Stimulated activated CD8-positive, alpha-beta memory T cell treated with anti-CD3 and anti-CD28 coated beads, Interleukin-15, amount 100 ng/mL, for 1 hour (primary cell): ENCODE measurements at places on chromosomes 1 and 21.

DNA sequence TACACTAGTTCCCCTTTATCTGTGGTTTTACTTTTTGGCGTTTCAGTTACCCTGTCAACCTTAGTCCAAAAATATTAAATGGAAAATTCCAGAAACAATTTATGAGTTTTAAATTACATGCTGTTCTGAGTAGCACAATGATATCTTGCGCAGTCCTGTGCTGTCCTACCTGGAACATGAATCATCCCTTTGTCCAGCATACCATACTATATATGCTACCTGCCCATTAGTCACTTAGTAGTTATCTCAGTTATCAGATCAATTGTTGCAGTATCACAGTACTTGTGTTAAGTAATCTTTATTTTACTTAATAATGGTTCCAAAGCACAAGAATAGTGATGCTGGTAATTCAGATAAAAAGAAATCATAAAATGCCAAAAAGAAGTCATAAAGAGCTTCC lies 52.7 kb downstream of the AGBL4 start:
- no peak for DNase-seq

- DNase-seq: no peak
Measured at GRCh38 chr1:174262349-174263241, 103.3 kb downstream of the RABGAP1L start.

- no peak for DNase-seq
Measured at GRCh38 chr1:245679821-245680780, 525.3 kb downstream of the KIF26B start.

GRCh38 chr1:217134857-217135568 lies 411.8 kb upstream of the ESRRG start:
- DNase-seq: no peak

DNA sequence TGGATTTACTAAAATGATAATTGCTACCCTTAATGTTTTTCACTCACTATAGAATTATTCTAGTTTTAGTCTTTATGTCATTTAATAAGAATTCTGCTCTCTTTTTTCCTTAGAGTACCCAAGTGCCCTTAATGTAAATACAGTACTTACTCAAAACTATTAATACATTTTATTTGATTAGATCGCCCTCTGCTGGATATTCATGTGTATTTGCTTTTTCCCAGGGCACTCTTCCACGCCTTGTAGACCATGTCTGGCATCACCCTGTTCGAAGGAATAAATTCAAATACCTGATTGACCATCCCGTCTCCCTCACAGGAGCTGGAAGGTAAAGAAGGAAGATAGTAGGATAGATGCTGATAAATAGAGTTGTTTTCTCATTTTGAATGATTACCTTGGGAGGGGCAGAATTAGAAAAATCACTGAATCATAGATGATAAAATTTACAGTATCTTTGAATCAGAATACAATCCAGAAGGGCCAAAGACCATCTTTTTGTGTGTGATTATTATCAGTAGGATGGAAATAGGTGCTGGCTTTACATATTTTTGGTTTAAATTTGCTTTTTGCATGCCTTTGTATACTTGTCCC lies 4.1 kb downstream of the AXDND1 start:
- DNase-seq: no peak

DNA sequence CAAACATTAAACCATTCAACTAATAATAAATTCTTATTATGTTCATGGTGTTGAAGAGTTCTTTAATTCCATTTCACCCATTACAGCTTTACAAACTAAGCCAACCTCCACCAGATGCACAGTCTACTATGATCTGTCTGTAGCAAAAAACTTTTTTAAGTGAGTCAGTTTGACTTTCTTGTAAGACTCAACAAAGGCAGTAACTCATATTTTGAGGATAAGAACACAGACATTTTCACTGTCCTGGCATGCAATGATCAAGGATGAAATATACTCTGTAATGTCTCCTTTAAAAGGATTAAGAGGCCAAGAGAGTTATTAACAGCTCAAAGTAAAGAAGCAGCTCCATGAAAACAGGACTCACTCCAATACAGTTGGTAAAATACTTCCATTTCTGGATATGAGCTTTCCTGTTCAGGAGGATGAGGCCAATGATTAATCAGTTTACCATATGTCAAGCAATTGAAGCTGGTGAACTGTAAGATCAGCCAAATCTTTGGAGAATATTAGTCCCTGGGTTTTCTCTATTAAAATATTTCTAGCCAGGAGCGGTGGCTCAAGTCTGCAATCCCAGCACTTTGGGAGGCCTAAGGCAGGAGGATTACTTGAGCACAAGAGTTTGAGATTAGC lies 20.6 kb downstream of the XKR8 start:
- DNase-seq: no peak

DNA sequence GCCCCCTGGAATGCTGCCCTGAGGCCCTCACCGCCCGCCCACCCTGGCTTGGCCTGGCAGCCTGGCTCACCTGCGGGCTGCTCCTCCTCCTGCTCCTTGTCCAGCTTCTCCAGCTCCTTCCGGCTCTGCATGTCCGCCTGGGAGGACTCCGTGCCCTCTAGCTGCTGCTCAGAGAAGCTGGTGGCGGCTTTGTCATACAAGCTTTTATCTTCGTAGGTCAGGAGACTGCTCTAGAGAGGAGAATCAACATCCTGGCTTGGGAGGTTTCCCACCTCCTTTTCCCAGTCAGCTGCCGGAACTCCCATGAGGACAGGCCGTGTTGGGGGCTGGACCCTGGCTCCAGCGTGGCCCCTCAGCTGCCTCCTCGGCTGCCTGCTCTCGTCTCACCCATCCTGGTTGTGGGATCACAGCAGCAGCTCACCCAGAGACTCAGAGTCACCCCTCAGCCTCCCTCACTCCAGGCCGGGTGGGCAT lies 36.6 kb upstream of the TMEM52 start:
- no peak for DNase-seq

DNA sequence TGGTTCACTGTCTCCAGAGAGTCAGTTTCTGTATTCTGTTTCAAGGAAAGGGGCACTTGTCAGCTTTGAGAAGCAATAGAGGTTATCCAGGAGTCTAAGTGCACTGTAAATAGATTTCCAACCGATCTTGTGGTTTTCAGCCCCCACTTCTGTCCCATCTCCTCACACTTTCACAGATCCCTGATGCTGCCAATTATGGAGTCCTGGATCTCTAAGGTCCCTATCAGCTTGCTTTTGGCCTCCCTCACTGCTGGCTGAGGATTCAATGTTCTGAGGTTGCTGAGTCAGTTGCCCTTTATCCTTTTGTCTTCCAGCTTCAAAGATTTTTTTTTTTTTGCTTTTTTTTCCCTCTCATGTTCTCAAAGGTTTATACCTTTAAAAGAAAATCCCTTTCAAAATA lies 98.4 kb downstream of the DIRAS3 start:
- DNase-seq: no peak

- DNase-seq: no peak
Measured at GRCh38 chr1:71001624-71002023, 46.0 kb downstream of the PTGER3 start.

DNA sequence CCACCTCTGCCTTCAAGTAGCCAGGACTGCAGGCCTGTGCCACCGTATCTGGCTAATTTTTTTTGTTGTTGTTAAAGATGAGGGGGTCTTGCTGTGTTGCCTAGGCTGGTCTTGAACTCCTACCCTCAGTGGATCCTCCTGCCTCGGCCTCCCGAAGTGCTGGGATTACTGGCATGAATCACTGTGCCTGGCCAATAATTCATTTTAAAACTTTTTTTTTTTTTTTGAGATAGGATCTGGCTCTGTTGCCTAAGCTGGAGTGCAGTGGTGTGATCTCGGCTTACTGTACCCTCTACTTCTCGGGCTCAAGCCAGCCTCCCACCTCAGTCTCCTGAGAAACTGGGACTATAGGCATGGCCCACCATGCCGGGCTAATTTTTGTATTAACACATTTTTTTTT lies 3.5 kb downstream of the CDC73 start:
- no peak for DNase-seq

DNA sequence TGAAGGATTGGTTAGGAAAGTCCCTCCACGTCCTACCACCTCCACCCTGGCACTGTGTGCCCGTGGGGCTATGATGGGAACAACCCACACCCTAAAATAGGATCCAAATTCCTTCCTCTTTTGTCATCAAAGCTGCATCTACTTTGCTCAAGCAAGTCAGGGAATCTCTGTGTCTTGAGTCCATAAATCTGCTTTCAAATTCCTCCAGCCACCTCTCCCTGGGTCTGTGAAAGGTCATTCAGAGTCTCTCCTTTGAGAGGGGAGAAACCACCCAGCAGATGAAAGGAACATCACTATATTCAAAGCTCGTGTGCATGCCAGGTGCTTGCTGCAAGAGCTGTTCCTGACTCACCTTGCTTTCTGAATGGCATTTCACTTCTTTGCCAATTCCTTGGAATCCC lies 243.6 kb downstream of the TM2D1 start:
- no peak for DNase-seq

GRCh38 chr1:70671006-70671405 lies 259.9 kb downstream of the CTH start:
- DNase-seq: no peak

DNA sequence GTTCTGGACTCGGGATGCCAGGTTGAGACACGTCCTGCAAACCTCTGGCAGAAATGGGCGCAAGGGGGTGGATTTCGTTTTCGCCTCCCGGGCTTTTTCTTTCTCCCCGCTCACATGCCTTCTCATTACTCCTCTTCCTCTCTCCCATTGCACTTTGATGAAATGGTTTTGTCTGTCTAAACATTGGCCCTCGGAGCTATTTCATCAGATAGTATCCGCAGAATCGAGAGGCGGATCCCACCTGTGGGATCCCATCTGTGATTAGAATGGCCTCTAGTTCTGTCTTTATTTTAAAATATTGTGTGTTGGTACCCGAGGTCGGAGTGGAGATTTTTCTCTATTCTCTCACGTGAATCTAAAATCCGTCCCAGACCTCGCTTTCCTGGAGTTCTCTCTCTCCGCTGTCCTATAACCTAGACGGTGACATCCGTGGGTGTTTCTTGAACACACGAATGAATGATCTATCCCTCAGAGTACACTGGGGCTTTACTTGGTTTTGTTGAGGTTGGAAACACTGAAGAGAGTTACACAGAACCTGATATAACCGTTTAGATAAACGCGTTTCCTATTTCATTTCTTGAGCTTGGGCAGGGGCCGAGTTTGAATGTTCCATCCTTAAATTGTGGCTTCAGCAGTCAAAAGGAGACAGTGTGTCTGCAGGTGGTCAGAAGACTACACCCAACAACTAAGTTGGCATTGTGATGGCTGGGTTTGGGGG lies 2.0 kb downstream of the EDARADD start:
- DNase-seq: no peak

GRCh38 chr1:91537281-91537986 lies 36.8 kb downstream of the CDC7 start:
- DNase-seq: no peak

- no peak for DNase-seq
Measured at GRCh38 chr1:183880531-183881243, 75.8 kb downstream of the RGL1 start.

DNA sequence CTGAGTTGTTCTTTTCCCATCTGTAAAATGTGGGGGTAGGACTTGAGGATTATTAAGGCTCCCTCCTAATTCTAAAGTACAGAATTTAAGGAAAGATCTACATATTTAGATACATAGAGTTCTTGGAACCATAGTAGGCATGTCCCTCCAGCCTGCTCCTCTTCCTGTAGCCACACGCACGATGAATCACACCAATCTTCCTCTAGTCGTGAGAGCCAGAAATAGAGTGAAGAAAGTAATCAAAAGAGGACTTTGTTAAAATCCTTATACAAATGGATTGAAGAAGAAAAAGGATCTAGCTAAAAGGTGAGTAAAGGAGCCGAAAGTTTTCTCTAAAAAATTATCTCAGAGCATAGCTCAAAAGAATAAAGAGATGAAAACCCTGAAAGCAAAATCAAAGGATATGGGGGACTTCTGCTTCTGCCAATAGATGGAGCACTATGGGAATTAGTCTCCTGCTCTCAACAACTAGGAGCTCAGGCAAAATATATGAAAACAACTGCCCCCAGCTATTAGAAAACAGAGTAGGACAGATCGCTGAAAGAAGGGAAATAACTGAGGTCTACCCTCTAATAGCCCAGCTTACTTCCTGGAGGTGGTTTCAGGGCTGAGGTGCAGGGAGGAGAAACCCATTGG lies 8.5 kb downstream of the C1orf141 start:
- DNase-seq: no peak

DNA sequence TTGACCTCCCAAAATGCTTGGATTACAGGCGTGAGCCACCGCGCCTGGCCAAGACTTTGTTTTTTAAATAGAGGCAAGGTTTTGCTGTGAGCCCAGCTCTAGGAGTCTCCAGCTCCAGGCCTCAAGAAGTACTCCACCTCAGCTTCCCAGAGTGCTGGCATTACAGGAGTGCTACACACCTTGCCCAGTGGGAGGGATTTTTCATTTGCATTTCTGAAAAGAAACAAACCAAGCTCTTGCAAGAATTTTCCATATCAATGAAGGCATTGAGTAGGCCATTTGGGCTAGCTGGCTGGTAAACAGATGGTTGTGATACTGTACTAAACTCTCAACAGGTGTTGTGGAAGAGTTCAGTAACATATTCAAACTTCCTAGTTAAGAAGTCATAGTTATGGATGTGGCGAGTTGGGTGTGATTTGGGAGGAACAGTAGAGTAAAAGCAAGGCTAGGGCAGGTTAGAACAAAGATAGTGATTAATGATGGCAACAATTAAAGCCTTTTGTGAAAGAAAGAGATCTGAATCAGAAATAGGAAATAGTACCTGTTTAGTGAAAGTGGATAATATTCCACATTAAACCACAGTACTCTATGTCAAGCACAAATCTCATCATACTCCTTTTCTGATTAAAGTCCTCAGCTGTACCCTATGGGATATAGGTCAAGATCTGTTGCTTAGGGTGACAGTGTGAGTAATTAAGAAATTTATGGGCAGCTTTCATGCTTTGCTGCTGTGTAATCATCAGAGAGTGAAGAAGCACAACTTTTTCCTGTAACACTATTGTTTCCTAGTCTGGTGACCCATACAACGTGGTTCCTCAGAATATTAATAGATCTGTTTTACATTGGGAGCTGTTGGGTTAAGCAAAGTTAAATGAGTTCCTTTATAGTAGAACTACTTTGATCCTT lies 10.7 kb downstream of the AKIRIN1 start:
- DNase-seq: no peak

DNA sequence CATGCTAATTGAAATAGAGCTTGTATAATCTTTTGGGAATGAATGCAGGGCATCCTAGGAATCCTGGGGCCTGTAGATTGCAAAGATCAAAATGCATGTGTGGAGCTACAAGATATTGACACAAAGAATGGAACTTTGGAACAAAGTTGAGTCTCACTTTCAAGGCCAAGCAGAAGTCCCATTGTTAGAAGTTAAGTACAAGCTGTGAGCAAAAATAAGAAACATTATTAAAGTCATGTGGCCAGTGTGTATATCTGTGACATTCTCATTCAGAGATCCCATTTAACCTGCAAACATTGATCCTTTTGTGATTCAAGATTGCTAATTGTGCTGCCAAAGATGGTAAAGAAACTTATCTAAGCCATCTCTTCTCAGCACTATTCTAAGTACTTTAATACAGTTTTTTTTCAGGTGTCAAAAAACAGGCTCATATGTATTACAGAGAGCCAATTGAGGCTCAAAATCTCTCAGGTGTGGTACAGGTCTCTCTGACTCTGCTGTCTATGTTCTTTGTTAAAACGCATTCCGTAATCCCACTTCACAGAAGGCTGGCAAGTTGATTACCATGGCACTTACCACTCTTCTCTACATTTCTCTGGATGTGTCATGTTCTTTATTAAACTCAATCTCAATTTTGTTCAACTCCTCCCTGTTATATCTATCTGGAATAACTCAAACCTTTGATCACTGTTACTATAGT lies 704.4 kb upstream of the NEGR1 start:
- no peak for DNase-seq
